ENCODE measurements at places on chromosomes 6 and 20.

- no peak for DNase-seq
Measured at GRCh38 chr6:144646093-144647056, 361.2 kb downstream of the UTRN start.

GRCh38 chr6:33817489-33817888 lies 13.7 kb upstream of the MLN start:
- no peak for DNase-seq

GRCh38 chr20:63328026-63328700 lies 33.0 kb downstream of the CHRNA4 start:
- no peak for DNase-seq

DNA sequence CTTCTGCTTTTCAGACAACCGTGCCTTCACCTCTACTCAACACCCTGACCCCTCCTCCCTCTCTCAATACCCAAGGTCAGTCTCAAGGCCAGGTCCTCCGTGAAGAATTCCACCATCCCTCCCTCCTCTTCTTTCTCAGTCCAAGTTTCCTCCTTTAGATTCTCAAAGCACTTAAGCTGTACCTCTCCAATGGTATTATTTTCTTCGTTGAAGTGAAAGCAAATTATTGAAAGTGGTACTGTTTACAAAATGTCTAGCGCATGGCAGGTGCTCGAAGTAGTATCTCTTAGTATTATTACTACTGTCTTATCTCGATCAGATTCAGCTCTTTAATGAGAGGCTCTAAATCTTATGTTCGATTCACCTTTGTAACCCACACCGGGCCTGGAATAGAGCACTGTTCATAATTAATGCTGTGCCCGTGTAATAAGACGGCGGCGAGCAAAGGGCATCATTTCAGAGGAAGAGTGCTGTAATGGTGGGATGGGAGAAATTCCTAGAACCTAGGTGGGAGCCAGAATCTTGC lies 593 bp upstream of the RALGAPB start:
- DNase-seq, result no peak

- DNase-seq, result no peak
Measured at GRCh38 chr6:108171291-108171917, 5.6 kb downstream of the NR2E1 start.

DNA sequence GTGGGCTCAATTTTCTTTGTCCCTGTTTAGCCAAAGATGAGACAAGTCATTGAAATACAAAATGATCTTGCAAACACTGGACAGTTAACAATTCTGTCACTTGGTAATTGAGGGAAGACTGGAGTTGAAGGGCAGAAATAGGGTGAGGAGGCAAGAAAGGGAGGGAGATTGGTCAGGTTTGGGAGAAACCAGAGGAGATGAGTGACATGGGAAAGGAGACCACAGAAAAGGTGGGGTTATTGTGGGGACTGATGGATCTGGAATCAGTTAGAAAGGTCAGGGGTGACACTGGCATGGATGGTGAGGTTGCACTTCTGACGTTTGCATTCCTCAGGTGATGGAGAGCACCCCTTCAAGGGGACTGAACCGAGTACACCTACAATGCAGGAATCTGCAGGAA lies 693 bp downstream of the GTF2H4 start:
- no peak for DNase-seq

DNA sequence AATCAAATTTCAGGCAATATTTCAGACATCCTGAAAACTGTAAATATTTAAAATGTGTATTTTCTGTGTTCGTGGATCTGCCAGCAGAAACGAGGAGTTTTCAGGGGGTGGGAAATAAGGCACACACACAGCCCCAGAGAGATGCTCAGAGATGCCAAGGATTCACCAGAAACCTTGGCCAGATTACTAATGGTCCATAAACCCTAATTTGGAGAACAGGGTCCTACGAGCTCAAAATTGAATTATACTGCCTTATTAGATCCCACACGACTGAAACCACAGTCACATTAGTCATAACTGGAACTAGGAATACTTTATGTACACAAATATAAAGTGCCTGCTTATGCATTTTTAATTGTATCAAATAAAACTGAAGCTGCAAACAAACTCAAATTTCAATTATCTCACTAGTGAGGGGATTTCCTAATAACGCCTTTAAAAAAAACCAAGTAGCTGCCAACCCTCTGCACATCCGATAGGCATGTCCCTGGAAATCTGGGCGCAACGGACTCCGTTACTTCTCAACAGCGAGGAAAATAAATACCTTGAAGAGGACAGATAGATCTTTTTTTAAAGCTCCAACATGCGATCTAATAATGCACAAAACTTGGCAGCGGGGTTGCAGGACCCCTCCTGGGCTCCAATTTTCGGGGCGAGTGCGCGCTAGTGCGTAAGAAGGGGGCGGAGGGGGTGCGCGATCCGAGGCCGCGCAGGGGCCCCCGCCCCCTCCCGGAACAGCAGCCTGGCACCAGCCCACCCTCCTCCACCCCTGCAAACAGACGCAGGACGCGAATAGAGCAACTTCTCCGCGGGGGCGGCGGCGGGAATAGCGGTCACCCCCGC lies 897 bp downstream of the CHD6 start:
- DNase-seq, result peak; percentile 16

DNA sequence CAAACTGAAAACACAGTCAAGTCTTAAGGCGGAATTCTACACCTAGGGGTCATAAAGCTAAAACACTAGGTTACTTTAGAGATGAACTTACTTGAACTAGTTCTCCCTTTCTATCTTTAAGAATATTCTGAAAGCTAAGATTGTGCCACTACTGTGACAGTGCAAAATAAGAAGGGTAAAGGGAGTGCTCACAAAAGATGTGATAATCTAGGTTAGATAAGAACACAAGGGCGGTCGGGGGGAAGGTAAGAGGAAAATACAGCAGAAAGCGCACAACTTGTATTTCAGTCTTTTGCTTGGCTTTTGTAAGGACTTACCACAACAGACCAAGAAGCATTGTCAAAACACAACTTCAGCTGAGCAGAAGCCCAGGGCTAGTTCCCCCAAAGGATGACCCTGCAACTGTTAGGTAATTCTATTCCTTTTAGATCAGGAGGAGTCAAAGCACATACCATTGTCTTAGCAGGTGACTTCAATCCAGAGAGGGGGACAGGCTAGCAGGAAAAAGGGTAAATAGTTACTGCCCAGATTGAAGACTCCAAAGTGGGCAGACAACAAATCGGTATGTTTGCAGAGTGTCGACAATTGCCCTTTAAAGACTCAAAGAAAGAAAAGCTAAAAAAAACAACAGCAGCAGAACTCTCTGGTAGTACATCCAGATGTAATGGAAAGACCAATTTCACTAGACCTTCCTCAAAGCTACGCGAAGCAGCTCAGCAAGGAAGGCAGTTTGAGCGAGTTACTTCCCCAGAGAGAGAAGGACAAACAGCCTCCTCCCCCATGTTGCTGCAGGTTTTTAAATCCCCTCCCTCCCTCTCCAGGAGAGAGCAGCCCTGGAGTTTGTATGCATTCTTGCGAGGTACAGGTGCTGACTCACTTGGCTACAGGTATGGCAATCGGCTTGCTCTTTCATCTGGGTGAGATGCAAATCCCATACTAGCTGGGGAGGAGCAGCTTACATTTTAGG lies 59.0 kb downstream of the RIPOR2 start:
- DNase-seq, result no peak
